ENCODE measurements at places on chromosomes 6 and 20. TPM values are rescaled to one million over a fixed set of nuclear protein-coding genes. Genes with fewer than 3 reads are reported as not detected.

- no peaks in the 10 kb centered on the region for H3K27me3 ChIP-seq
- H3K4me1 ChIP-seq, result no peaks in the 10 kb centered on the region
- H3K36me3 ChIP-seq, result no peaks in the 10 kb centered on the region
- H3K27ac ChIP-seq, result no peak overlapping the region
Measured at GRCh38 chr6:112437058-112437457, 89.9 kb downstream of the RFPL4B start.

DNA sequence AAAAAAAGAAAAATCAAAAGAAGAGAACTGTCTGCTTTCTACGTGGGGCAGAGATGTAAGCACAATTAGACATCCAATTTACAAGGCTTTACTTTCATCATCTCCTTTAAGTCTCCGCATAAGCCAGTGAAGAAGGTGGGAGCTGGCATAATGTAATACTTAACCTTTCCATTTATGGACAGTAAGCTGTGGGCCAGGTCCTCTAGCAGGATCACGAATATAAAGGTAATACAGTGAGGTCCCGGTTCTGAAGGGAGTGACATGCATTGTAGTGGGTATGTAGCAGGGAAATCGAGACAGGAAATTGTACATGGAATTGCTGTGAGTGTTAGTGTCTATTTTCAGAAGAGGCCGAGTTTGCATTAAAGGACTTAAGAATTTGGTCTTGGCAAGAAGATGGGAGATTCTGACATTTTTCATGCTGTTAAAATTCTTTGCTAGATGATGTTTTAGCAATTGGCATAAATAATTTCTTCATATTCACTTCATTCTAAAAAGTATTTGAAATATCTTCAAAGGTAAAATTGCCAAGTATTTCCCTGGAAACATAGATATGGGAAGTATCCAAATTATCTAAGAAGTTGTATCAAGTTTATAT lies 20.4 kb upstream of the POPDC3 start:
- no peaks in the 10 kb centered on the region for H3K36me3 ChIP-seq
- DNase-seq, result no peak
- H3K27me3 ChIP-seq, result no peaks in the 10 kb centered on the region
- H3K4me3 ChIP-seq, result no peak overlapping the region

The FAM83B gene
- total RNA-seq, result 5.7 TPM

The ID4 gene
- 14.0 TPM for total RNA-seq

The CAPN11 gene
- 0.29 TPM for total RNA-seq

The PM20D2 gene
- total RNA-seq, result 8.4 TPM

The PI16 gene
- total RNA-seq, result not detected

Data from H9 (cell line).